ENCODE measurements at places on chromosomes 4 and X. TPM values are rescaled to one million over a fixed set of nuclear protein-coding genes. Genes with fewer than 3 reads are reported as not detected.

DNA sequence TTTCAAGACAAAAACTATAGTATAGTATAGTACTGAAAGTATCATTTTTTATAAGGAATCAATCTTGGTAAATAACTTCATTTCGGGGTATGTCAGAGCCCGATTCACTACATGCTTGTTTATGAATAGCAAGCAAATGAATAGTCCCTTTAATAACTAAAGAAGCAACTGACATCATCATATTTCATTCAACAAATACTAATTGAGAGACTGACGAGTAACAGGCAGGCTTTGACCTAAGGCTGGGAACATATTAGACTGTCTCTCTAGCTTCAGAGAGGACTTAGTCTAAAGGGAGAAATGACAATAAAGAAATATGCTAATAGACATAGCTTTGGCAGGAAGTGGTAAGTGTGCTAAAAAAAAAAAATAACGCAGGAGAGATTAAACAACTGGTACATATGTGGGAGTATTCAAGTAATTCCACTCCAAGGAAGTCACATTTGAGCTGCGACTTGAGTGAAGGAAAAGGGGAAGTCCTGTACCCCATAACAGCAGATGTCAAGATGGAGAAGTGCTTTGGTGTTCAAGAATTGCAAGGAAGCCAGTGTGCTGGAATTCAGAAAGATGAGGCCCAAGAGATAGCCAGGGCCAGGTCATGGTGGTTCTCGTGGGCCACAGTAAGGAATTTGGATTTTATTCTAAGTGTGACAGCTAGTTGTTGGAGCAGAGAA, 284.9 kb downstream of the FBXO8 start:
- no peak for DNase-seq

GRCh38 chr4:89556601-89557305, 249.2 kb upstream of the GPRIN3 start:
- DNase-seq, result no peak

DNA sequence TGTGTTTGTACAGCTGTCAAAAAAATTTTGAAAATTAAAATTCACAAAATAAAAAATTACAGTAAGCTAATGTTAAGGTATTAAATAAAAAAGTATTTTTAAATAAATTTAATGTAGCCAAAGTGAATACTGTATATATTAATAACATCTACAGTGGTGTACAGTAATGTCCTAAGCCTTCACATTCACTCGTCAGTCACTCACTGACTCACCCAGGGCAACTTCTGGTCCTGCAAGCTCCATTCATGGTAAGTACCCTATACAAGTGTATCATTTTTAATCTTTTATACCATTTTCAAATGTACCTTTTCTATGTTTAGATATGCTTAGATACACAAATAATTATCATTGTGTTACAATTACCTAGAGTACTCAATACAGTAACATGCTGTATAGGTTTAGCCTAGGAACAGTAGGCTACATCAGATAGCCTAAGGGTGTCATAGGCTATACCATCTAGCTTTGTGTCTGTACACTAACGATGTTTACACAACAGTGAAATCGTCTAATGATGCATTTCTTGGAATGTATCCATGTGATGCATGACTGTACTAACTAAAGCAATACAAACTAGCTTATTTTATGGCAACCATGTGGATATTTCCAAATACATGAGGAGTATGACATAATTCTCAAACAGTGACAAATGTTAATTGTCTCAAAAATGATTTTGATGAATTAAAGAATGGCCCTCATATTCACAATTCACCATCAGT, 13.7 kb downstream of the DDX60 start:
- no peak for DNase-seq

DNA sequence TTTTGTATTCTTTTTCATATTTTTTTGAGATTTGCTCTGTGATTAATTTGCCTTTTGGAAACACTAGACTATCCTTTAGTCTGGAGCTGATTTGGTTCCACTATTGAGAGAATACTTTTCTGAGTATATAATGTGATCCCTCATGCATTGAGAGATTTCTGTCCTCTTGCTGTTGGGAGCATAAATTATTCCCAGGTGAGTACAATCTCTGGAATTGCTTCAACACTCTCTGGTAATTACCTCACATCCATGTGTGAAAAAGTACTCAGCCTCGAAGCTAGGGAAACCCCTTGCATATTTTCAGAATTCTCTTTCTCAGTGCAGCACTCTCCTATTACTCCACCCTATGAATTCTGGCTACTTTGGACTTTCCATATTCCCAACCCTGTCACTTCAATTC, 550.0 kb downstream of the RAPGEF2 start:
- DNase-seq, result no peak

Gene ARR3
- not detected for total RNA-seq

Measured in endodermal cell (in vitro differentiated cells).